Activated CD4-positive, alpha-beta T cell treated with anti-CD3 and anti-CD28 coated beads, Interleukin-2, amount 50 U/mL, for 4 hours (primary cell): ENCODE measurements at places on chromosomes 13 and 19.

- DNase-seq = no peak
These were observed 18.4 kb downstream of the IFT88 start for GRCh38 chr13:20585371-20585770.

- no peak for DNase-seq
These were observed 267.1 kb downstream of the KLF5 start for GRCh38 chr13:73325723-73326558.

- no peak for DNase-seq
These were observed 164.4 kb downstream of the USP12 start for GRCh38 chr13:27007166-27007565.

DNA sequence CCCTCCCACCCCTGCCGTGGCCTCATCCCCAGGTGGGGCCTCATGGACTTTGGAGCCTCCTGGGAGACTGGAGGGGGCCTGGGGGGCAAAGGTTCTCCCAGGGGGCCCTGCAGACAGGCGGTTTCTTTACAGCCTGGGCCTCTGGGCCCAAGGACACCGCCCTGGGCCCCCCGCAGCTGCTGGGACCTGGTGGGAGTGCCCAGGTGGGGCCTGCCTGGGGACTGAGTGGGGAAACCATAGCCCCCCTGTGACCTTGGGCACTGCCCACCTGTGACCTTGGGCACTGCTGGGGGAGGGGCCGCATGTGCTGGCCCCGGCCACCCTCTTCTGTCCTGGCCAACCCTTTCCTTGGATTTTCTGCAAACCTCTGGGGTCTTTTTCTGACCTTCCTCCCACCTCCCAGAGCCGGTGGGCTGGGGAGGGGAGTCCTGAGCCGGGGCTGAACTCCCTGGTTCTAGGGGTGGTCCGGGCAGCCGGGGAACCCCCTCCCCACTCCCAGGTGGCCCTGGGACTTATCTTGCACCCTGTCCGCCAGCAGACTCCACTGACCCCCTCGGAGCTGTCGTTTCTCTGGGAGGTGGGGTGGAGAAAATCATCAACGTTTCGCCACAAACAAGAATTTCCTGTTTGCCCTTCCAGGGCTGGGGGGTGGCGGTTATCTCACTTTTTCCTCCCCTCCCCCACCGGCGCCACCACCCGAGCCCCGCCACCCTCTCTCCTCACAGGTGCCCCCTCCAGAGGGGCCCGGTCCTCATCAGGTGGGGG lies 27.0 kb downstream of the ARID3A start:
- no peak for DNase-seq

DNA sequence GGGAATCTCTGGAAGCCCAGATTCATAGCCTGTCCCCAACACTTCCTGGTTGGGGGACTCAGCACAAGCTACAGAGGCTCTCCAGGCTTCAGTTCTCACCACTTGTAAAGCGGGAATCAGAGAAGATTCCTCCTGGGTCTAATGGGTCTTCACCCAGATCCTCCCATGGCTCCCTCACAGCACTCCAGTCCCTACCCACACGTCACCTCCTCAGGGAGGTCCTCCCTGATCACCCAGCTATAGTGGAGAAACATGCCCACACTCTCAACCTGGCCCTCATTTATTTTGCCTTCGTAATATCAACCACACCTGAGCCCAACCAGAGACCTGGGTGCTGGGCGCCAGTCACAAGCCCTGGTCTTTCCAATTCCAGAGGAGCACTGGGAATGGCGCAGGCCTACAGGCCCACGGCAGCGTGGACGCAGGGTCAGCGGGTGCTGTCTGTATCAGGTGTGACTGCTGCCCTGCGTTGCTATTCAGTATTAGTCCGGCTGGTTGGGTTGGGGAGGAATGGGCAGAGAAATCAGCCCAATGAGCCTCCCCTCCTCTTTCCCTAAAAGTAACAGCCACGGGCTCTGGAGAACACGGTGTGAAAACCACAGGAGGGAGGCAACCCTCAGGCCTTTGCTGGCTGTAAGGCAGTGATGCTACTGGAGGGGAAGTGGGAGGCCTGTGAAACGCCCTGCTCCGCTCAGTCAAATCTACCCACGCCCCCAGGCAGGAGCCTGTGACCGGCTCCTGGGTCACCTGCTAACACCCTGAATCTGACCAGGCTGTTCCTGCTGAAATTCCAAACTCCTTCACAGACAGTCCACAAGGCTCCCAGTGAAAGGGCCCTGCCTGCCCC lies 5.2 kb downstream of the AKT2 start:
- DNase-seq = no peak

- DNase-seq = no peak
These were observed 60.1 kb upstream of the MYCBP2 start for GRCh38 chr13:77386880-77387606.

DNA sequence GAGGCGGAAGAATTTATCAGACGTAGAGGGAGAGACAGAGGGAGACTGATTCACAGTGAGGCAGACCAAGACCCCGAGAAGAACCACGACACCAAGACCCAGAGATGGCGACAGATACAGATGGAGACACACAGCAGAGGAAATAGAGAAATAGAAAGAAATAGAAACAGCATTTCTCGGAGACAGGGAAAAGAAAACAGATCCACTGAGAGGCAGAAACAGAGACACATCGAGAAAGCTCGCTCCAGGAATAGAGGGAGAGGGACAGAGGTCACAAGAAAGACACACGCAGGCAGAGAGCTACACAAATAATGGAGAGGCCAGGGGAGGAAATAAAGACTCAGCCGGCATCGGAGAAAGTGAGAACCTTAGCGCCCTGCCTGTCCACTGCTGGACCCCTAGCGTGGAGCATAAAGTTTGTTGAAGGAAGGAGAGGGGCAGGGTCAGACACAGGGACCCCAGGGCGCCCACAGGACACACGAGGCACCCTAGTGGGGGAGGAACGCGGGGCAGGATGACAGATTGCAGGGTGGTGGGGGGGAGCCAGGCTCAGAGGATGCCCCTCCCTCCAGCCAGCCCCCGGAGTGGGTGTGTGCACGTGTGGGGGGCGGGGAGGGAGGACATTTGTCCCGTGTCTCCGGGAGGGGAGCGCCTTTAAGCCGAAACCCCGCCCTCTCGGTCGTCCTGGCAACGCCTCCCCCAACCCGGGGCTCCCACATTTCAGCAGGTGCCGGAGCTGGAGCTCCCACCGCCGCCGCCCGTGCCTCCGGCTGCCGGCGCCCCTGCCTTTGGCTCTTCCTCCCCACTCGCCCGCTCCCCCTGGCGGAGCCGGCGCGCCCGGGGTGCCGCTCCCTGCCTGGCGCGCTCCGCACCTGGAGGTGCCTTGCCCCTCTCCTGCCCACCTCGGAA lies at the start of gene PRKCG:
TSS of gene PRKCG (plus strand) at position 716 of the 909 bp plus-strand sequence. CDS start 298 bp downstream, outside the sequence.
- peak; percentile 36 for DNase-seq

DNA sequence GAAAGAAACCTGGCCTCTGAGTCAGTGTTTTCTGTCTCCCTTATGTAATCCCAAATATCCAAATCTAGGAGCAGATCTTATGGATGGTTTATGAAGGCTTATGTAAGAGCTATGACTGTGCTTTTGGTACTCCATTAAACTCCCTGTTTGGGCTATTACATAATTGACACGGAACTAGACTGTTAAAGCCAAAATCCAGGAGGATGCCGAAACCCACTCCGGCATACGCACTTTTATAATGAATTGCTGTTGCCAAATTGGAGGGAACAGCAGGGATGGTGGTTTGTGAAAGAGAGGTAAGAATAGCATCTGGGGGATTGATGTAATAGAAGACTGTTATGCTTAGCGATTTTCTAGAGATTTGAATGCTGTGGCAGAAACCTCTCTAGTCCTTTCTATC lies 2.0 kb downstream of the MTUS2 start:
- DNase-seq = no peak
